Activated CD4-positive, alpha-beta T cell treated with anti-CD3 and anti-CD28 coated beads, Interleukin-2, amount 50 U/mL, for 48 hours (primary cell): ENCODE measurements at places on chromosomes 6 and 20.

DNA sequence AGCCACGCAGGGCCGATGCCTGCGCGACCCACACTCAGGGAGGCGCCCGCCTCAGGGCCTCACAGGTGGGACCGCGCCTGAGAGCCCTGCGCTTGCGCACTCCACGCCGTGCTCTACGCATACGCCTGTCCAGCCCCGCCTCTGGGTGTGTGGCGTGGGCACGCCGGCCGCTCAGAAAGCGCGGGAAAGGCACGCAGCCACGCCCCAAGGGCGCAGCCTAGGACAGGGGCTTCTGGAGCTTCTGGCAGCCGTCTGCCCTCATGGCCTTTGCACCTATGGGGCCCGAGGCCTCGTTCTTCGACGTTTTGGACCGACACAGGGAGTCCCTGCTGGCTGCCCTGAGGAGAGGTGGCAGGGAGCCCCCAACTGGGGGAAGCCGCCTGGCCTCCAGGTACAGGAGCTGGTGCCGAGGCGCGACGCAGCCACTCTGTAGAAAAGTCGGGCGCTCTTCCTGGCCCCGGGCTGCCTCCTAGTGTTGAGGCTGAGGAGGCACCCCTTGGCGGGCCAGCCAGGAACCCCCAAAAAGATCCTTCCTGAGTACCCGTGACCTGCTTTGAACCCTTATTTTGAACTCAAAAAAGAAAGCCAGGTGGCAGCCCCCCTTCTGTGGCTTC lies at the start of gene SPO11:
TSS of gene SPO11 (plus strand) at position 196 of the 614 bp plus-strand sequence. CDS start at position 261, 65 bp downstream.
- DNase-seq: no peak

DNA sequence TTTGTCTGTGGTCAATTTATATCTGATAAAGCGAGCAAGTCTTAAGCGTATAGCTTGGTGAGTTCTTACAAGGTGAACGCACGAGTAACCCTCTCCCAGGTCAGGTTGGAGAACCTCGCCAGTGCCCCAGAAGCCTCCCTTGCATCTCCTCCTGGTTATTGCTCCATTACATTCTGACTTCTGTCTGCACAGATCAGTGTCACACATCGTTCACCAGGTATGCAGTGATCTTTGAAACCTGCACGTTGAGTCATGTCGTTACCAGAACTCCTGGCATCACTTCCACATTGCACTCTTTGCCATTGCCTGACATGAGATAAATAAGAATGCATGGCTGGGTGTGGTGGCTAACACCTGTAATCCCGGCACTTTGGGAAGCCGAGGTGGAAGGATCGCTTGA lies 44.2 kb downstream of the AKAP12 start:
- DNase-seq: no peak

DNA sequence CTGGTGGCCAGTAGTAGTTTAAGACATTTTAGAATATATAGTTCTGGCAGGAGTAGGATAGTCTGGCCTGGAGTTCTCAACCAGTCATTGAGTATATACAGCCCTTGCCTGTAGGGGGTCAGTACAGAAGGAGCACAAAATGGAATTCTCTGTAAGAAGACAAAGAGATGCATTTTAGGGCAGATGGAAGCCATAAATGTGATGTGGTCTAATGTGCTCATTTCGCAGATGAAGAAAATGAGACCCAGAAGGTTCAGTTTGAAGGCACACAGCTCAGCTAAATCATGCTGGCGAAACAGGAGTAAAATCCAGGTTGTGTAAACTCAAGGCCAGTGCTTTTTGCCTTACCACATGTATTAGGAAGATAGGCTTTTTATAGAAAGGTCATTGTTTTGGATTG lies 29.6 kb downstream of the QKI start:
- no peak for DNase-seq

DNA sequence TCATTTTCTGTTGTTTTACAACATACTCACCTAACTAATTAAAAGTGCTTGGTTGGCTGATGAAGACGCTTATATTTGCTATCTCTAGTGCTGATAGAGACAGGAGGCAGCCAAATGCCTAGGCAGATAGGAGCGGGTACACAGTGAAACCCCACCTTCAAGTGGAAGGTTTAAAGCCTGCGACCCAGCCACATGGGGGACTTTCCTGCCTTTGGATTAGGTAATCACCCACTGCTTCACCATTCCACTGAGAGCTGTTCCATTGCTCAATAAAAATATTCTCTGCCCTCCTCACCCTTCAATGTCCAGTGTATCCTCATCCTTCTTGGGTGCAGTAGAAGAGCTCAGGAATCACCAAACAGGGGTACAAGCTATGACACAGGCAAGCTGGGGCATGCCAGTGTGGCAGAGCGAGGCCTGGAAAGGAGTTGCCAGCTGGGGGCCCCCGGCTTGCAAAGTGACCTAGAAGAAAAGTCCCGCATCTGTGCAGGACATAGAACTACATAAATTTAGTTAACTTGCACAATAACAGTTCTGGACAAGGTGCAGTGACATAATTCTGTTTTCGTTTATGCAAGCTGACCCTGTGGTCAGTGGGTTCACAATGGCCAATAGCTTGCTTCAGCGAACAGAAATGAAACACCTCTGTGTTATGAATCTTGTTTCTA lies 112.0 kb upstream of the MLIP start:
- no peak for DNase-seq

DNA sequence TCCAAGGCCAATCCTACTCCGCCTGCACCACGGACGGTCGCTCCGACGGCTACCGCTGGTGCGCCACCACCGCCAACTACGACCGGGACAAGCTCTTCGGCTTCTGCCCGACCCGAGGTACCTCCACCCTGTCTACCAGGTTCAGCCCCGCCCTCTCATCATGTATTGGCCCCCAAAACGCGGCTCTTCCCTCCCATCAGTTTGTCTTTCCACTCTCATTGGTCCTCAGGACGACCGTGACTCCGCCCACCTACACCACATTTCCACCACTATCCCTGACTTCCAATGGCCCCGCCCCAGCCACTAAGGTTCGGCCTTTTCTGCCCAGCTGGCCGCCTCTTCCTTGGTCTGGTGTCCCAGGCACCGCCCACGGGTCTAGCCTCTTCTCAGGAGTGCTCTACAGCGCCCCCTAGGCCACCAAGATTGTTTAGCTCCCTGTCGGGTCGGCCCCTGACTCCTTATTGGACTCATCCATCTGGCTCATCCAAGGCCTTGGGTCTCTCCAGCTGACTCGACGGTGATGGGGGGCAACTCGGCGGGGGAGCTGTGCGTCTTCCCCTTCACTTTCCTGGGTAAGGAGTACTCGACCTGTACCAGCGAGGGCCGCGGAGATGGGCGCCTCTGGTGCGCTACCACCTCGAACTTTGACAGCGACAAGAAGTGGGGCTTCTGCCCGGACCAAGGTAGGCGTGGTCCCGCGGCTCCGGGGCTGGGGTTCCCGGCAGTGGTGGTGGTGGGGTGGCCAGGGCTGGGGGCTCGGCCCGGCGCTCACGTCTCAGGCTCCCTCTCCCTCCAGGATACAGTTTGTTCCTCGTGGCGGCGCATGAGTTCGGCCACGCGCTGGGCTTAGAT lies 3.1 kb downstream of the MMP9 start:
- DNase-seq: peak; percentile 65
